Hematopoietic multipotent progenitor cell treated with erythropoietin and hydrocortisone succinate and interleukin-3 and kit ligand, for 15 days (in vitro differentiated cells): ENCODE measurements at places on chromosomes 5 and 9.
A peak's percentile ranks its signal among the peaks of the same experiment; 100 is the strongest.

DNA sequence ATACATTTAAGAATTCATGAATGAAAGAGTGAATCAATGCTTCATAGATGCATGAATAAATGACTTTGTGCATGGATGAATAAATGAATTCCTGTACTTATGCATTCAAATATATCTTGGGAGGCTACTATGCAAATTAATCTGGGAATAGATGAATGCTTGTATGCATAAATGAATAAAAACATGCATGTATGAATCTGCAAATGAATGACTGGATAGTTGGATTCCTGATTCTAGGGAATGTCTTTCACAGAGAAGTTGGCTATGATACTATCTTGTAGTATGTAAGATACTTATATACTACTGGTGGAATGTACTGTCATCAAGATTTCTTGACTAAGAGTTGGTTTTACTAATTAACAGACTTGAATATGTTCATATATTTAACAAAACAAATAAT lies 75.3 kb upstream of the ASTN2 start:
- DNase-seq = no peak

GRCh38 chr5:56060276-56061110 lies 65.7 kb upstream of the IL6ST start:
- DNase-seq = no peak

DNA sequence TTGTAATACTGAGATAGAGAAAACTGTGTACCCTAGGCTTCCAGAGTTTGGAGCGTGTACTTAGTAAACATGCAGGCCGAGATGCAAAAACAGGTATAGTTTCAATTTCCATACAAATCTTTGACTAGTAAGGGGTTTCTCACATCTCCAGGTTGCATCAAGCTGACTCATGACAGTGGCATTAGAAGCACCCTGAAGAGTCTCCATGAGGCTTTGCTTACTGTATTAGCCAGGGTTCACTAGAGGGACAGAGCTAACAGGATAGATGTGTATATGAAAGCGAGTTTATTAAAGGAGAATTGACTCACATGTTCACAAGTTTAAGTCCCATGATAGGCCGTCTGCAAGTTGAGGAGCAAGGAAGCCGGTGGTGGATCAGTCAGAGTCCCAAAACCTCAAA lies 275.3 kb upstream of the CDH6 start:
- DNase-seq = no peak

- DNase-seq = no peak
These were observed 11.2 kb downstream of the MVB12B start for GRCh38 chr9:126337729-126338372.

DNA sequence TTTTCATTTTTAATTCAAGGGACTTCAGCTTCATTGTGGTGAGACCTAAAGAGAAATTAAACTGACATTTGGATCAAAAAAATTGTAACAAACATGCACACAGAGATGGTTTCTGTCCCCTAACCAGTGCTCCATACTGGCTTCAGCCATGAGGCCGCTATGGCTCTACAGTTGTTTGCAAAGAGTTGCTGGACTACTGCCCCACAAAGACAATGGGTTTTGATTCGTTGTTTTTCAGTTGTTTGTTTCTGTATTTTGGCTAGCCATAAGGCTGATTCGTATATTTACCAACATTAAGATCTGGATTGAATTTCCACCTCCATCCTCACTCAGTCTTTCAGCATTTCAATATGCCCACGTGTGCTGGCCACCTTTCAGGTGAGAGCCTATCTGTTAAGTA lies 163.7 kb upstream of the KIF2A start:
- DNase-seq = no peak

- no peak for DNase-seq
These were observed 566.2 kb downstream of the BNC2 start for GRCh38 chr9:16304301-16304700.

GRCh38 chr5:131265311-131265803 lies 1.5 kb downstream of the CDC42SE2 start:
- peak; percentile 57 for DNase-seq

GRCh38 chr5:36393656-36394428 lies 92.1 kb upstream of the RANBP3L start:
- DNase-seq = no peak

DNA sequence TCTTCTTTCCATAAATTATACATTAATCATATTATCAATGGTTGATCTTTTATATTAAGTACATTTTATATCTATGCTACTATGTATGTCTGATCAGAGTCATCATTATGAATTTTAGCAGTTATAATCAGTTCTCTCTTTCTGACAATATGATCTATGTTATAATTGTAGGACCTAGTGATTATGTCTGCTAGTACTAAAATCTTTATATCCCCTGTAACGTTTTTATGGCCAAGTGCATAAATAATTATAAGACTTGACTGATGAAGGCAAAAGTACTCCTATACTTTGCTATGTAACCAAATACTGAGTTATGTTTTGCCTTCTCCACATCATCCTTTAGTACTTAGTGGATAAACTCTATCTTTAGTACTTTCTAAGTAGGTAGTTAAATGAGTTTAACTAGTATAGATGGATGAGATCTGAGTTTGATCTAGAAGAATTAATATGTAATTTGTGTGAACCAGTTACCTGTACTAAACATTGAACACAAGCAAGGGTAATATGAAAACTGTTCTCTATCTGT lies 75.4 kb downstream of the SLF1 start:
- no peak for DNase-seq

- DNase-seq = no peak
These were observed 26.4 kb downstream of the TRIM14 start for GRCh38 chr9:98092613-98092931.

DNA sequence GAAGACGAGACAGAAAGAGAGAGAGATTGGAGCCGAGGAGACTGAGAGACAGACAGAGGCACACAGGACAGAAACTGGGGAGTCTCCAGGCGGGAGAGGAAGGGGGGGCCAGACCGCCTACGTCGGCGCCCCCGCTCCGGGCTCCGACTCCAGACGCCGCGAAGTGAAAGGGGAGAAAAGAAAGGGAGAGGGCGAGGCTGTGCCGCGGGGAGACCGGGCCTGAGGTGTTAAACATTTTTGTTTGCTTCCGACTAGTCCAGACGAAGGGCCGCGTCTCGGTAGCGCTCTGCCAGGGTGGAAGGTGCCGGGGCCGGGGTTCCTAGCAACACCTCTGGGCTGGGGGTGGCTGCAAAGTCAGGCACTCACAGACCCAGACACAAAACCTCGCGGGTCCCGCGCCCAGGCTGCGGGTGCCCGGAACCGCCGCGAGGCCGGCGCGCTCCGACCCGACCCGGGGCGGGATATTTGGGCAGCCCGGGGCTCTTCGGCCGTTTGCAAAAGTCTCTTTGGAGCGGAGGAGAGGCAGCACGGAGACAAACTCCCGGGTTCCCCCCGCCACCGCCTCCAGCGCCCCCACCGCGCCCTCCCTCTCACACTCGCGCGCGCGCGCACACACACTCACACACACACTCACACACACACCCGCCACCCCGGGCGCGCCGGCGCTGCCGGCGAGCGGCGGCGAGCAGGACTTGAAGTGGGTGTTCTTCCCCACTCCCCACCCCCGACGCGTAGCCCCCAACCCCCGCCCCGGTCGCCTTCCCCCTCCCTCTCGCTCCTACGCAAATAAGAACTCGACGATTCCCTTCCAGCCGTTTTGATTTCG lies 626 bp upstream of the FST start:
- no peak for DNase-seq

DNA sequence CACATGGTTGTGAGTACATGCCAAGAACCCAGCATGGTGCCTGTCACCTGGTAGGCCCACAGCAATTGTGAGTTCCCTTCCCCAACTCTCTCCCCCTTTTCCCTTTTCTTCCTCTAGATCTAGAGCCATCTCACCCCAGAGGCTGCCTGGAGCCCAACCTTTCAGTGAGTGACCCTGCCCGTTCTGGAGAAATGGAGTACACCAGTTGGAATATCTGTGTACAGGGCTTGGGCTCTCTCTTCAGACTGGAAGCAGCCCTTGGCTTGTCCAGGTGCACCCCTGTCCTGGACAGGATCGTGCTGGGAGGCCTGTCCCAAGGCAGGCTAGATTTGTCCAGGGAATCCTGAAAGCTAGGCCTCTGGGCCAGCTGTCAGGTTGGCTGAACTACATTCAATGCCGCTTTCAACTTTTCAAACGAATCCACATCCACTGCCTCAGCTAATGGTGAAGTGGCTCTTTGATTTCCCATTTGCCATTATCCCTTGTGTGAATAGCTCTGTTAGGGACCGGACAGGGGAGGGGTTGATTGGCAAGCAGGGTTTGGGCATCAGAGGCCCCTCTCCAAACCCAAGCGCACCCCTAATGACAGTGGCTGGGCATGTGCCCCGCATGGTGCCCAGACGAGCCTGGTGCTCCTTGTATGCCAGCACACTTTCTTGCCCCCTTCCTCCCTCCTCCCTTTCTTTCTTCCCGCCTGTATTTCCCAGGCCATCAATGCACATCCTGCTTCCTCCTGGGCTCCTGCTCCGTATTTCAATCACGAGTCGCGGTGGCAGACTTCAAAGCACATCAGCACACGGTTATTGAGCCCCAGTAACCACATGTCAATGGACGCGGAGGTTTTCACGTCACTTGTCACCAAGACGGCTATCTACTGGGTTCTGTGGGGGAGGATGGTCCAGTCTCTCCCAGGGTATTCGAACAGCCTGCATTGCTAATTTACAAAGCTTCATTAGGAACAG lies 211.2 kb downstream of the DAB2IP start:
- no peak for DNase-seq

GRCh38 chr5:168048486-168048885 lies 243.0 kb upstream of the WWC1 start:
- DNase-seq = no peak

DNA sequence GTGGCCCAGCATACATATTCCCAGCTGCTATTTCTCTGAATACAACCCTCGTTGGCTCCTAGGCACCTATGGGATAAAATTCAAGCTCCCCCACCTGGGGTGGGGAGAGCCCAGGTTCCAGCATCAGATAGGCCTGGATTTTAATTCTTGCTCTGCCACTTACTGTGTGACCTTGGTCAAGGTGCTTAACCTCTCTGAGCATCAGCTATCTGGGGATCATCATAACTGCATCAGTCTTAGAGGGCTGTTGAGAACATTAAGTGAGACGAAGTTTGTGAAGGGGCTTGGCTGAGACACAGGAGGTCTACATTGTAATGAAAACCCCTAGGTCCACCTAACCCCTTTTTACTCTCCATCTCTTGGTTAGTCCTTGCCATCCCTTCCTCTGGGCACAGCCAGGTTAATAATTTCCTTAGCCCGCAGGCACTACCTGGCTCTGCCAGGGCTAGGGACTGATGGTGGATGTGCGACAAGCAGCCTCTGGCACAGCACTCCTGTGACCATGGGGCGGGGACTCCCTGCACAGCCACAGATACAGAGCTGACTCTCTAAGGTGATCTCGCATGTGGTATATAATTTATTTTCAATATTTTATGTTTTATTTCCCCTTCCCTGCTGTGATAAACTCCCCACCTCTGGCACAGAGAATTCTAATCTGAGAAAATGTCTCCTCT lies 68.7 kb downstream of the CRB2 start:
- no peak for DNase-seq

- DNase-seq = peak; percentile 61
These were observed 14.2 kb upstream of the AGGF1 start for GRCh38 chr5:77015938-77016569.

DNA sequence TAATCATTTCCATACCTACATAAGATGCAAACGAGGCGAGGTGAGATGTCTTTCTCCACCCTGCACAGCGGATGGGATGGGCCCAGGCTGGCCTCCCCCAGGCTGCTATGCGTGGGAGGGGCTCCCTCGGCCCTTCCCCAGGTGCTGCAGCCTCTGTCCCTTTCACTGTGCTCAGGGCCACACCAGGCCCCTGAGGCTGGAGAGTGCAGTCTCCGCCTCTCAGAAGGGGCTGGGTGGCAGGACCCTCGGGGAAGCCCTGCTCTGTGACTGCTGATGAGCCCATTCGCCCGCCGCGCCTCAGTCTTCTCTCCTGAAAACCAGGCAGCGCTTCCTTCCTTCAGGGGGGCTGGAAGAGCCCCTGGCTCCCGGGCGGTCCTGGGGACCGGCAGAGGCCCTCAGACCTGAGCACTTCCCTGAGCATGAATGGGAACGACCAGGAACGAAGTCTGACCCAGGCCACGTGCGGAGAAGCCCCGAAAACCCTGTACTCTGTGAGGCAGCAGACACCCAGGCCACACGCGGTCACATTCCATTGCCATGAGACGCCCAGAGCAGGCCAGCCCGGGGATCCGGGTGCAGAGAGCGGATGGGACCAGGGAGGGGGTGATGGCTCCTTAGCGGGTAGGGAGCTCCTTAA lies 21.9 kb upstream of the NOTCH1 start:
- no peak for DNase-seq

DNA sequence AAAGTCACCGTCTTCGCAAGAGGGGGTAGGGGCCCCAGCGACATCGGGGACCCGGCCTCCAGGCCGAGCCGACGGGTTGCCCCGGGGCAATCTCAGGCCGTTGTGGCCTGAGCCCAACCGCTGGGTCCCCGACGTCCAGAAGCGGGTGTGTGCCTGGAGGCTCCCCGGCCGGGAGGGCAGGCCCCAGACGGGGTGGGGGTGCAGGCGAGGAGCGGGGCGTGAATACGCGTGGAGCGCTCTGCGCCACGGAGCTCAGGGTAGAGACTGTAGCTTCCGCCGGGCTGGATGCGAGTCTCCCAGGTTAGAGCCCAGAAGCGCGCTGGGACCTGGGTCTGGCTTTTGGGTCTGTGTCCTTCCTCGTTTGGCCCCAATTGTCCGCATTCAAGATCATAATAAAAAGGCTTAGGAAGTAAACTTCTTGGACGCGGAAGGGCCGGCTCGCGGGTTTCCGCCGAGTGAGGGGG lies 3.5 kb downstream of the BARX1 start:
- no peak for DNase-seq

DNA sequence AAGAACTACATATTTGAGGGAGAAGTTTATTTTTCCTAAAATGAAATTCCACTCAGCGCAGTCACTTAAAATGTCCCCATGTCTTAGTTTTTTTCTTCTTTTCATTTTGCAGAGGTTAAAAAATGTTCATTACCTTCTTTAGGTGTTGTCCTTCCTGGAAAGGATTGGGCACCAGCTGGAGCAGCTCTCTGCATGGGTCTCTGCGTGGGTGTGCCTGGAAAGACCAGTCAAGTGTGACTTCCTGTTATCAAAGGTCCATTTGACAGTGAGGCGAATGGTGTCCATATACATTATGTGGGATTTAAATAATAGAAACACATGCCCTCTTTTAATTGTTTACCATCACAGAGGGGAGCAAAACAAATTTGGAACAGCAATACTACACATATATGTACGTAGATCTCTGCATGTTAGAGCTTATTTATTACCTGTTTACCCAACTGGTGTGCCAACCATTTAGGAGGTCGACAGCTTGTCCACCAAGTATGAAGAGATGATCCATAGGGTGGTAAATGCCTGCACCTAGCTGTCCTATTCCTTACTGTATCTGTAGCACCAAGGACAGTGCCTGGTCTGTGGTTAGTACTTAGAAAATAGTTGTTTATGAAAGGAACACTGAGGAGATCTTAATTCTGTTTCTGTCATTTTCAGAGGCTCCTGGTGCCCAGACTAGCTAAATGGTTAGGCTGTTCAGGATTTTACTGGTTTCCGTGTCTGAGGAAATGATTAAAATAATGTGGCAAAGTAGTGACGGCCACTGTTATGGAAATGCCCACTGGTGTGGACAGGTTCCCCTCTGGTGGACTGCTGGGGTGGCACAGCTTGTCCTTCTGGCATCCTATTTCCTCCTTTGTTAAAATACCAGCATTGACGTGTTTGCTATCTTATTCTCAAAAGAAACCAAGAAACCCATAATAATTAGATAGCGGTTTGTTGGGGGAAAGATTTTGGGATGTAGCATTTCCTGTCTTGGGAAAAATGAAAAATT lies 200.4 kb downstream of the MAST4 start:
- no peak for DNase-seq

GRCh38 chr9:124134526-124134925 lies 123.0 kb downstream of the LHX2 start:
- no peak for DNase-seq

GRCh38 chr5:154773326-154773725 lies 18.1 kb downstream of the LARP1 start:
- DNase-seq = no peak

- no peak for DNase-seq
These were observed 445.2 kb downstream of the ELAVL2 start for GRCh38 chr9:23380821-23381220.
